ENCODE measurements at places on chromosomes 2 and 18.
A peak's percentile ranks its signal among the peaks of the same experiment; 100 is the strongest.

- peak; percentile 38 for DNase-seq
Observed at GRCh38 chr18:23619388-23619881, 33.1 kb upstream of the NPC1 start.

DNA sequence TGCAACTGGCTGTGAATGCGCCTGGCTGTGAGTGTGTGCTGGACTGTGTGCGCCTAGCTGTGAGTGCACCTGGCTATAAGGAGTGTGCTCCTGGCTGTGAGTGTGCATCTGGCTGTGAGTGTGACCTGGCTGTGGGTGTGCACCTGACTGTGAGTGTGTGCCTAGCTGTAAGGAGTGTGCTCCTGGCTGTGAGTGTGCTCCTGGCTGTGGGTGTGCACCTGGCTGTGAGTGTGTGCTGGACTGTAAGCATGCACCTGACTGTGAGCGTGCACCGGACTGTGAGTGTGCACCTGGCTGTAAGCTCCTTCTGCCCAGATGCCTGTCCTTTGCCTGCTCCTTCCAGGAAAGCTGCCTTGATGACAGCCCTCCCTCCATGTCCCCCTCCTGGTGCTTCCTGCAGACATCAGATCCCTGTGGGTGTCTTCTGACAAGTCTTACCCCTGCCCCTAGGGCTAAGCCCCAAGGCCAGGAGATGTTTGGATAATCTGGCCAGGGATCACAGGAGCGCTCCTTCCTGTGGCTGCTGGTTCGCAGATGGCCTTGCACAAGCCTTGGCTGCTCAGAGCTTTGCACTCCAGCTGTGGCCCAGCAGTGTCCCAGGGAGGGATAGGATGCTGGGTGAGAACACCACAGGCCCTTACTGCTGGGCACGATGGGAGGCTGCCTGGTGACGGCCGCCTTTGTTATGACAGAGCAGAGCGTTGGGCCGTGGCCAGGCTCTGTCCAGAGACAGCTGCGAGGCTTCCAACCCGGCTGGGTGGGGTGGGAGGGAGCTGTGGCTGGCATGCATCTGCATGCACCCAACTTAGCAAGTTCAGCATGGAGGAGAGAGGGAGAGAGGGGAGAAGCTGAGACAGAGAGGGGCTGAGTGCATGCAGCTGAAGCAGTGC, 89.9 kb downstream of the GLI2 start:
- DNase-seq, result no peak

DNA sequence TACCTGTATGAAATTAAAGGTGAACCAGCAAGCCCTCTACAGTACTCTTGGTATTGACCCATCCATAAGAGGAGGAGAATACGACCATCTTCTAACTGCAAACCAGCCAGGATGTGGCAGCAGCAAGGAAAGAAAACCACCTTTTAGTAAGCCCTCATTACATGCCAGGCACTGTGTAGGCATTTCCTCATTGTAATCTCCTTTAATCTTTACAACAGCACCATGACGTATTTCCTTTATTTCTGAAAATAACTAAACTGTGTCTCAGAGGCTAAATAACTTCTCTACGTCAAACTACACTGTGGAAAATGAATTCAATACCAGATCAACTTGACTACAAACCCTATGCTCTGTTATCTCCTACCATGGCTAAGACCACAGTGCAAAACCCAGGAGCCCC, 18.2 kb downstream of the WDR35 start:
- no peak for DNase-seq

DNA sequence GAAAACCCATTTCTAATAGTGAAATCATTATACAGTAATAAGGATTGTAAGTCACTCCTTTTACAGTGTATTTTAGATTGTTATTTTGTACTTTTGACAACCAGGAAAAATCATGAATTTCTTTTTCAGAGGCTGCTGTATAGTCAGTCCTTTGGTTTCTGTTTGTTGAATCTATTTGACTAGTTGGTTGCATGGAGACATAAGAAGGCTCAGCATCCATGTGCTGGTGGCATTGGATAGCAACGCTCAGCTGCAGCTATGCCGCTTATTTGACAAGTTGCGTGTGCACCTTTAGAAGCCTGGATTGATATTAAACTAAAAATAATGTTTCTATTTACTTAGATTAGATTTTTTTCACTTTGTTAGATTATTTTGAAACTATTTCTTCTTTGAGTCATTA, 254.1 kb upstream of the SYT4 start:
- peak; percentile 13 for DNase-seq

- no peak for DNase-seq
Observed at GRCh38 chr2:234816491-234816890, 135.3 kb upstream of the SH3BP4 start.

GRCh38 chr2:88537640-88538039, 85.1 kb upstream of the FOXI3 start:
- no peak for DNase-seq

GRCh38 chr2:14530506-14530905, 102.0 kb upstream of the LRATD1 start:
- DNase-seq, result no peak

DNA sequence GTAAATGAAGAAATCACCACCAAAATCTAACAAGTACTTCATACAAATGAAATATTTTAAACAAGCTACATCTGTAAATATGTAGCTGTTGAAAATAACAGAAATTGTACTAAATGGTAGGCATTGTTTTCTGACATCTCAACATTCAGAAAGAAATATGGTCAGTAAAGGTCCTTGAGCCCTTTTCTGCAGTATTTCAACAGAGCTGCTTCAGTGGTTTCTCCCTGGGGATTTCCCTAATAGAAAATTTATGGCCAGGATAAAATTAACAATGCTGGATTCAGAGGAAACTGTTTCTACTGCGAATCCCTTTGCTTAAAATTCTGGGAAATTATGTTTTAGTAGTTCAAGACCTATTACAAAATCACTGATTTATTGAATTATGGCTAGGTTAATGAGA, 256.6 kb downstream of the PIEZO2 start:
- no peak for DNase-seq

- DNase-seq, result no peak
Observed at GRCh38 chr2:234564699-234565098, 67.8 kb upstream of the ARL4C start.

- no peak for DNase-seq
Observed at GRCh38 chr2:42129947-42130346, 39.2 kb upstream of the EML4 start.

DNA sequence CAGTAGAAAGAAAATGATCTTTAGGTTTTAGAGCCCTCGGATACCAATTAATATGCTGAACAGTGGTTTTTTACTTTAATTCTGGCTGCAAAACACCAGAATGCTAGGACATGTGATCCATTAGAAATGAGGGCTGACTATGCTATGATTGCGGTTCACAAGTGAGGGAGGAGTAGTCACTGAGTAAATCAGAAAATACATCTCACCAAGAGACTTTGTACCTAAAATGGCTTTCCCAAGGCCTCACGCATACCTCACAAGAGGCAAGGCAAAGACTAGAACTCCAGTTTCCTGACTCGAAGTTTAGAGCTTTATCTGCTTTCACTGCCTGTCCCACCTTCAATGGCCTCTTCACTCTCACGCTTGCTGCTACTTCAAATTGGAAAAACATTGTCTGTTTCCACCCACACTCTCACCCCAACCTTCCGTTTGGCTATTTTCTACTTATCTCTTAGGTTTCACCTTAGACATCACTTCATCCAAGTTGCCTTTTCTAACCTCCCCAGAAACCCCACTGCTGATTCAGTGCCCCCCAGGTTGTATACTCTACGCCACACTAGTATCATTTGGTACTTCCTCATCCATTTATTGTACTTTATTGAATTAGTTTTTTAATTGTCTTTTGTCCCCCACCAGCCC, 5.1 kb upstream of the MBD2 start:
- no peak for DNase-seq

DNA sequence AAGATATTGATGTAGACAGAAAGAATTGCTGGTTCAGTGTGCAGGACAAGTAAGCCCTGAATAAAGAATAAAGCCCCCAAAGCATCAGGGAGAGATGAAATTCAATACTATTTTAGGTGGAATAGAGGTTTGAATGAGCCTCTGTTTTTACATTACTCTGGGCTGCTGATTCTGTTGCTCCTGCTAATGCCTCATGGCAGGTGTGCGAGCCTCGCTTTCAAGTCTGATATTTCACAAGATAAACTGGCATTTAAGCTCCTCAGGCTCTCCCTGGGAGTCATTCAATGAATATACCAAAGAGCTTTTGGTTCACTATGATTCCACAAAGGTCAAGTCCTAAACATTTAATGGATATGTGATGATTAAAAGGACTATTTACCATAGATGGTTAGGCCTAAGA, 601.0 kb upstream of the SLC39A10 start:
- no peak for DNase-seq

- no peak for DNase-seq
Observed at GRCh38 chr18:66150650-66151049, 399.8 kb downstream of the CDH7 start.

- DNase-seq, result no peak
Observed at GRCh38 chr18:50457639-50458038, 82.8 kb downstream of the SKA1 start.

DNA sequence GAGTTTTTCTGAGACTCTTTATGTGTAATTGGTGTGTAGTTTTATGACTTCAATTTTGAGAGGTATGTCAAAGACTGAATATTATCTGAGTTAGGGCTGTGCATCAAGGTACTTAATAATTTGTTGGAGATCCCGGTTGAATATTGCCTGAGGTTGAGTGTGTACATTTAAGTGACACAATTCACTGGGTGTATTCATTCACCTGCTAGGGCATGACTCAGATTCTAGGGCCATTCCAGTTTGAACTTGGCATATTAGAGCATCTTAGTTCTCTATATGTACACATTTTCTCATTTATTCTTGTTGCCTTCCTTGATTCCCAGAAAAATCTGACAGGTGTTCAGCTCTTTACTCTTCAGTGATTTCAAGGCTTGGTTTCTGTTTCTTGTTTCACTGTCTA, 12.5 kb downstream of the MAP4K4 start:
- peak; percentile 76 for DNase-seq

GRCh38 chr2:108148555-108148954, 91.2 kb upstream of the SULT1C3 start:
- no peak for DNase-seq

GRCh38 chr2:12987246-12987645, 270.5 kb downstream of the TRIB2 start:
- DNase-seq, result no peak

DNA sequence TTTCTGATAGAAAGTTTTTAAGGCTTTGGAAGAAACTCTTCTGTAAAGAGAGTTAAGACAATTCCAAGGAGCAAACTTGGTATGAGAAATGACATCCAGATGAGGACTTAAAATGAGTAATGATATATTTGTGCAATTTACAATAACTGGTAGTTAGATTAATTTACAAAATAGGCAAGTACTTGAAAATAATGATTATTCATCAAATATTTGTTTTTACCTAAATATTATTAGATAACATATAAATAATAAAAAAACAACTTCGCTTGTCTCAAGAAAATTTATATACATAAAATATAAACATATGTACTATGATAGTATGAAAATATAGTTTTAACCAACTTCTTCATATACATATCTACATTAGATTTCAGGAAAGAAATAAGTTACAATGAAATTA, 478.5 kb downstream of the TRIB2 start:
- DNase-seq, result no peak

DNA sequence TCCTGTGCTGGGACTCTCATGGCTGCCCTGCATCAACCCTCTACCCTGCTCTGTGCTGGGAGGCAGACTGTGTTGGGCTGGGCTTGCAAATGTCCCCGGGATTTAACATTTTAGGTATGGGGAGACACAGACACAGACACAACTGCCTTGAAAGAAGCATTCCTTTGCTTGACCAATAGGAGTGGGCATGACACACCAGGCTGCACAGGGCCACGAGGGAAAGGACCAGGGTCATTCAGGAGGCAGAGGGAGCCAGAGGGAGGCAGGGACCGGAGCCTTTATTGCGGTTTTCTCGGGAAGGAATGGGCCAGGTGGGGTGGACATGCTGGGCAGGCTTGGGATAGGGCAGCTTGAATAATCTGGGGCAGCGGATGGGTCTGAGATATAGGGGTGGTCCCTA, 238.7 kb upstream of the COPS8 start:
- DNase-seq, result no peak

GRCh38 chr2:170434900-170435621, 257.1 kb downstream of the MYO3B start:
- no peak for DNase-seq

DNA sequence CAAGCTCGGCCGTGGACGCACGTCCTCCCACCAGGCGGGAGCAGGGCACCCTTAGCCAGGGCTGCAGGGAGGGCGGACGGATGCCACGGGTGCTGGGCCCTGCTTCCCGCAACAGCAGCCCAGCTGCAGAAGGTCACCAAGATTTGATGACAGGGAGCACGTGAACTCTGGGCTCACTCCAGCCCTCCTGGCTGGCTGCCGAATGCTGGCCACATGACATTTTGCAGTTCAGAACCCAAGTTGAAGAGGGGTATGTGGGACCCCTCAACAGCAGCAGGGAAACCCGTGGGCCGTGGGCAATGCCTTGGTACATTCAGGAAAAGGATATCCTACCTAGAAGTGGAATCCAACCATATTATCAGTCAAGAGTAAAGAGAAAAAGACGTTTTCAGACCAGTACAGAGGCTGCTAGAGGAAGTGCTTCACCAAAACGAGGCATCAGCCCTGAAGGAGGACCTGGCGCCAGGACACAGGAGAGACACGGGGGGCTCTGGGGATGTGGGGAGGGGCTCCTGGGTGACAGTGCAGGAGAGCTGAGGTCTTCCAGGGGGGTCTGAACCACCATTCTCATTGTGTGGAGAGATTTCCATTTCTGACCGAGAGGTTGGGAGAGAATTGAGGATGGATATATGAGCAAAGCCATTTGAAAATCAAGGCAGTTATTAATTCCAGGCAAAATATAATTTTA, 107.4 kb upstream of the CTDP1 start:
- DNase-seq, result no peak

- DNase-seq, result peak; percentile 80
Observed at GRCh38 chr2:12176623-12177454, 430.4 kb downstream of the LPIN1 start.

DNA sequence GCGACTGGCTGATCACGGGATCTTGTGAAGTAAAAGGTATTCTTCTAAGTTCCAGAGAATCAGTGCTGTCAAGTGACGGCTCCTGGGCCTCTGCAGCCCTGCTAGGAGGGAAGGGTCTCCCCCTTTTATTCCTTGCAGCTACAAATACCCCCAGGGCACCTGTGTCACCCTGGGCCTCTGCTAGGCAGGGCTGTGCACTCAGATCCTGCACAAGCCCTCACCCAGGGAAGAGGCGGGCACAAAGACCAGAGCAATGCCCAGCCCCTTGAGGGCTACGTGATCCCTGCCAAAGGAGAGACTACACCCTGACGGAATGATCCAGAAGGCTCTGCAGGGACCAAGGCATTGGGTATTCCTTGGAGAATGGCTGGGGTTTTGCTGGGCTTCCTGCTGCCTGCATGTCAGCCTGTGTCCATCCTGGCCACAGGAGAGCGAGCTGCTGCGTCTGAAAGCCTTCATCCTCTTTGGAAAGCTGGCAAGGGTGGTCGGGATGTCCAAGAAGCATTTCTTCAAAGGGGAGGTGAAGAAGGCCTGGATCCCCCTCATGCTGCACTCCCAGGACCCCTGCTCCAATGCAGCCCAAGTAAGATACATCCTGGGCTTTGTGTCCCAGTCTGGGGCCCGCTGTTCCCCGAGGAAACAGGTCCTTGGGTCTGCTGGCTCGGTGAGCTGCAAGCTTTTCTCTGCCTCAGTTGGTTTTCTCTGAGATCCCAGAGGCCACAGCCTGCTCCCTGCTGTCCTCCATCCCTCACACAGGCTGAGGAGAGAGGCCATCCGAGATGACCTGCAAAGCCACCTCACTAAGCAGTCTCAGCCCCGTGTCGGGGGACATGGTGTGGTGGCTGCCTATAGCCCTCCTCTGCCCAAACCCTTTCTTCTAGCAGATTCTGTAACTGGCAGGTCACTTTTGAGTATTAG, 24.9 kb downstream of the HJURP start:
- DNase-seq, result no peak

Data from DMS53 (cell line).